ENCODE measurements at places on chromosomes 5 and 9. TPM values are rescaled to one million over a fixed set of nuclear protein-coding genes. Genes with fewer than 3 reads are reported as not detected.

CD72 gene
- 1.2 TPM for total RNA-seq

GRCh38 chr9:69976152-69976551 lies 67.5 kb upstream of the MAMDC2 start:
- no peak for DNase-seq

GRCh38 chr9:101846161-101846560 lies 107.7 kb upstream of the GRIN3A start:
- no peak for DNase-seq

FAM169A gene
- 0.46 TPM for total RNA-seq

DNA sequence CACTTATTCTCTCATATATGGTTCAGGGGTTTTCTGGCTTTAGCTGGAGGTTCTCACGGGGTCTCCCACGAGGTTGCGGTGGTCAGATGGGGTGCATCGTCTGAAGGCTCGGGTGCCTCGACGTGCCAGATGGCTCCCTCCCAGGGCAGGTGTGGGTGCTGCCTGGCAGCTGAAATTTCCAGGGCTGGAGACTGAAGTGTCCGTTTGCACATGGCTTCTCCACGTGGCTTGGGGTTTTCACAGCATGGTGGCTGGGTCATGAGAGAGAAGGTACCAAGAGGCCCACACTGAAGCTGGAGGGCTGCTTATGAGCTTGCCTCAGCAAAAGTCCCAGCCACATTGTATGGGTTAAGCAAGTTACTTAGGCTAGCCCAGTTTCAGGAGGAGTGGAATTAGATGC lies 218.6 kb downstream of the AGTPBP1 start:
- no peak for DNase-seq

DNA sequence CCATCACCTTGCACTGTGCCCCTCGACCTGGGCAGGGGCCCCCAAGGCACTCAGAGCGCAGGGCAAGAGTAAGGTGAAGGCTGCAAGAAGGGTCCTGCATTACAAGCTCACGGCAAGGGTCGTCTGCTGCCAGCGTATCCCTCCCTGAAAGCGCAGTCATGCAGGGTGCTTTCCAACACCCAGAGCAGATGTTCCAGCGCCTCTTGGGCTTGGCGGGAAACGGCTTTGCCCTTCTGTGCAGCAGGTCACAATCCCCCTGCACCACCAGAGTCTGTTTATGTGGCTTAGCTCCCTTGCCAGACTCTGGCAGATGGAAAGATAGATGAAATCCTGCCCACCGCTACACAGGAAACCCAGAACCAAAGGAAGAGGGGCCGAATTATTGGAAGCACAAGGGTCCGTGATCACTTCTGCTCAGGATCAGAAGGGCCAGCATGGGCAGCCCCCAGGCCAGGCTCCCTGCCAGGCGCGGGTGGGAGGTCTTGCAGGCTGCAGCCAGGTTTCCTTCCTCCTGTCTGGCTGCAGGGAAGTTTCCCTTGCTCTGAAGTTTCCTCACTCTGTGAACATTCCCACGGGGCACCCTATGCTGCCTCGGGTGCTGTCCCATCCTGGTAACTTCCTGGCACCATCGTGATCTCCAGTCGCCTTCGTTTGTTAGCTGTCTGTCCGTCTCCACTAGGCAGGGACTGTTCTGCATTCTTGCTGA lies 132.2 kb downstream of the ZNF354C start:
- DNase-seq: no peak

SPATA24 gene
- 0.65 TPM for total RNA-seq

PCDHA1 gene
- total RNA-seq: not detected

GRCh38 chr9:72658703-72659102 lies 137.3 kb downstream of the TMC1 start:
- no peak for DNase-seq

DNA sequence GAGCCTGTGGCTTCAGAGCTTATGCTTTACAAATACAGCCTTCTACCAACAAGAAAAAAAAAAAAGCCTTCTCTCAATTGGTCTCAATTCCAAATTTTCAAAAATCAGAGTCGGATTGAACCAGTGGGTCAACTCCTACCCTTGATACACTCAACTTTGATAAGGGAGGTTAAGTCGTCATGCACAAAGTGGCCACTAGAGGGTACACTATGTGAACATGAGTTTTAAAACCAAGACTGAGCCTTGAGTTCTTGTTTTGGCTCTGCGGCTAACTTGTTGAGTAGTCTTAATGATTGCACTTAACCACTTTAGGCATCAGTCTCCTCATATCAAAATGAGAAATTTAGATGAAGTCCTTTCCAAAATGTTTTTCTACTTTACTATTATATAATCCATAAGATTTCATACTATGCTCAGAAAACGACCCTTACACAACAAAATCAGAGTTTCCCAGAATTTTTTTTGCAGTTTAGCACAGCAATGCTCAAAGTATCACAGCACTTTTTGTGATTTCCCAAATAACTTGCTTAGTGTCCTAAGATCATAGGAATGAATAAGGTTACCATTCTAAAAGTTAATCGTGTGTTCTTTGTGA lies 92.9 kb upstream of the MTAP start:
- peak; percentile 67 for DNase-seq

PPP3R2 gene
- not detected for total RNA-seq

DNA sequence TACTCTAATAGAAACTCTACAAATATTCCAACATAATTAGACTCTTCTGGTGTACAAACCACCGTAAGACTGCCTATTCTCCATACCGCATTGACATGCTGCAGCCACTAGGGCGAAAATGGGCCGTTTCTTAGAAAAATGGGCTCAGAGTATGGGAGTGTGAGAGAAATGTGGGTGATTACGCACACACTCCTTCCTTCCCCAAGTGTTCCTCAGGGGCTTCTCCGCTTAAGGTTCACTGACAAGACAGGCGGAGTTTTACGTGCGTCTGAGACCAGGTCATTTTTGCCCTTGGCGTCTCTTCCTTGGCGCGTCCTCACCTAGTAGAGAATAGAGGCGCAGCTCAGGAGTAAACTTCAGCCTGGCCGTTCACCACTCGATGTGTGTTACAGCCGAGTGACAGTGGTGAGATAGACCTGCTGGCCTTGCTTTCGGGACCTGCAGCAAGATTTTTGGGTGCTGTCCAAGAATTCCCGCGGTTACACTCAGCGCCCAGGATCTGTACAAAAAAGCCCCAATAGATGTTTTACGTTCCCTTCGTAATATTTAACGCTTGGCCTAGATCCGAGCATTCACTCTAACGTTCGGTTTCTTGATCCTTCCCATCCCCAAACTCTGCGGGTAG lies 1.8 kb upstream of the NTRK2 start:
- peak; percentile 87 for DNase-seq

- no peak for DNase-seq
These were observed 22.3 kb downstream of the LPAR1 start for GRCh38 chr9:111016016-111016415.

PCDHGB3 gene
- total RNA-seq: 3.4 TPM

- no peak for DNase-seq
These were observed 1.1 kb upstream of the GPSM1 start for GRCh38 chr9:136326061-136326760.

GRCh38 chr9:89442981-89443814 lies 54.7 kb downstream of the SEMA4D start:
- no peak for DNase-seq

DND1 gene
- 0.94 TPM for total RNA-seq

DNA sequence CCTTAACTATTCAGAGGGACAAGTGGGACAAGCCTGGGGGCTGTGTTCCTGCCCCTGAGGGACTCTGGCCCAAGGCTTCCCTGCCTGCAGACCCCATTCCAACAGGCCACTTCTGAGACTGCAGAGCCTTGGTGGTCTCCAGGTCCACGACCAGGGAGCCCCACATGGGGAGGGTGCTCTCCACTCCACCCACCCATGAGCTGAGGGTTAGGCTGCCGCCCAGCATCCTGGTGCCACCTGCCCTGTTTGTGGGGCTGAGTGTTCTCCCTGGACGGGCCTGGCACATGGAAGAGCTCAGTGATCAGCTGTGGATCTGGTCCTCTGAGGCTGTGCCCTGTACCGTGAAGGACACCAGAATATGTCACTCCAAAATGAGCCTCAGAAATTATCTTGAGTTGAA lies 2.5 kb upstream of the ABO start:
- DNase-seq: peak; percentile 56

GRCh38 chr5:68504306-68504705 lies 288.8 kb downstream of the PIK3R1 start:
- DNase-seq: no peak

- no peak for DNase-seq
These were observed 16.0 kb downstream of the ANXA6 start for GRCh38 chr5:151141535-151141934.

- DNase-seq: no peak
These were observed 283.3 kb upstream of the TUT7 start for GRCh38 chr9:86637515-86637914.

GRCh38 chr5:134245101-134245604 lies 19.3 kb upstream of the PPP2CA start:
- DNase-seq: no peak

SPATA31C1 gene
- total RNA-seq: not detected

DNA sequence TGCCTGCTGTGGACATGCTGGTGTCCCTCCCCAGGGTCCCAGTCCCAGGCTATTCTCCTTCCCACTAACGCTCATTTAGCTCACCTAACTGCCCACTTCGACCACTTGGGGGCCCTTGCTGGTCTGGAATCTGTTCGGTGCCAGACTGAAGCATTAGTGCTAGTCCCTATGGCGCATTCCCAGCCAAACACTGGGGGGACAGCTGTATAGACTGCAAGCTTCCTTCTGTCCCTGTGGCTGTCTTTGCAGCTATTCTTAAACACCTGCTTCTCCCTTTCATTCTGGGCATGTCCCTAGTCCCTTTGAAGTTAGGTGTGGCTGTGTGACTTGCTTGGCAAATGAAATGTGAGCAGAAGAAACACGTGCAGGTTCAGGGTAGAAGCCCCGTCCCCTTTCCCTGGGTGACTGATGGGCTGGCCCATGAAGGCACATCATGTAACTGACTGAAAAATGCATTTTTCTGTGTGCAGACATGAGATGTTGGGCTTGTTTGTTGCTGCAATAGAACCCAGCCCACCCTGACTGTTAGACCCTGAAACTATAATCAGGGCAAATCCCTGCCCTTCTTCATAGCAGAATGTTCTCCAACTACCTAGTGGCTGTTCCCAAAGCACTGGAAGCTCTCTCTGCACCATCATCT lies 134.4 kb downstream of the BARX1 start:
- DNase-seq: peak; percentile 67

- DNase-seq: no peak
These were observed 35.4 kb upstream of the TGFBI start for GRCh38 chr5:135993335-135993879.

ADRA1B gene
- 2.0 TPM for total RNA-seq

GRCh38 chr5:8660133-8660893 lies 791.4 kb downstream of the MTRR start:
- no peak for DNase-seq
